HS-27A (cell line): ENCODE measurements at places on chromosomes 7 and 10.

DNA sequence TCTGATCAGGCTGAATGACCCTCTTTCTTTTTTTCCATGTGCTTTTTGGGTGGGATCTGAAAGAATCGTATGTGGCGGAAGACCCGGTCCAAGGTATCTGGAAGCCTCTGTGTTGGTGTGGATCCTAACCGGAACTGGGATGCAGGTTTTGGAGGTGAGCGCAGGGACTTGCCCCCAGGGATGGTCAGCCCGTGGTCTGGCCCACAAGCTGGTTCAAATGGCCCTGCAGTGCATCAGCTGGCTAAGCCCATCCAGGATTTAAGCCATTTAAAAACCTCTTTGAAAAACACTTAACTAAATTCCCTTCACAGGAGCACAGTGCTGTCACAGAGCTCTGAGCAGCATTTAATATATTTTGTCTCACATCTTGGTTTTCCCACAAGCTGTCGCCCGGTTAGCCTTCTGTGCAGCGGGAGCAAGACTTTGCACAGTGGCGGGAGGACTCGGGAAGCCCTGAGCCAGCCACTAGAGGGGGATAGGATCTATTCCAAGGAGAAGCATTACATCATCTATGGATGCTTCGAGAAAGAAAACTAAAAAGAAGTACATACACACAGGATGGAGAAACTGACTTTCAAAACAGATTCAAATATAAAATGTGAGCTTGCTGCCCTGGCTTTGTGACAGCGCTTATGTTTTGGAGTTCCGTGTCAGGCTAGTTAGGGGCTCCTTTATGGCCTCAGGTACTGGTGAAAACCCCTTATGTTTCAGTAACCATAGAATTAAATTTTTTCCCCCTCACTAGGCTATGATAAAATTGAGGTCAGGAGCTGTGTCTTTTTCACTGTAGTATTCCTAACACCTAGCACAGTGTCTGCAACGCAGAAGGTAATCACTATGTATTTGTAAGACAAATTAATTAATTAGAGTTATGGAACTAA lies 11.3 kb downstream of the CPA2 start:
- no peak for DNase-seq

- DNase-seq = no peak
Observed at GRCh38 chr7:98240961-98241673, 10.9 kb downstream of the TECPR1 start.

GRCh38 chr7:1883834-1884582 lies 213.9 kb downstream of the ELFN1 start:
- DNase-seq = no peak

- no peak for DNase-seq
Observed at GRCh38 chr7:32100407-32100907, 30.2 kb upstream of the PDE1C start.
